Stimulated activated naive CD4-positive, alpha-beta T cell treated with Interleukin-2 at 50 U/mL for 16 hours (primary cell): ENCODE measurements at places on chromosomes 3 and 15.

DNA sequence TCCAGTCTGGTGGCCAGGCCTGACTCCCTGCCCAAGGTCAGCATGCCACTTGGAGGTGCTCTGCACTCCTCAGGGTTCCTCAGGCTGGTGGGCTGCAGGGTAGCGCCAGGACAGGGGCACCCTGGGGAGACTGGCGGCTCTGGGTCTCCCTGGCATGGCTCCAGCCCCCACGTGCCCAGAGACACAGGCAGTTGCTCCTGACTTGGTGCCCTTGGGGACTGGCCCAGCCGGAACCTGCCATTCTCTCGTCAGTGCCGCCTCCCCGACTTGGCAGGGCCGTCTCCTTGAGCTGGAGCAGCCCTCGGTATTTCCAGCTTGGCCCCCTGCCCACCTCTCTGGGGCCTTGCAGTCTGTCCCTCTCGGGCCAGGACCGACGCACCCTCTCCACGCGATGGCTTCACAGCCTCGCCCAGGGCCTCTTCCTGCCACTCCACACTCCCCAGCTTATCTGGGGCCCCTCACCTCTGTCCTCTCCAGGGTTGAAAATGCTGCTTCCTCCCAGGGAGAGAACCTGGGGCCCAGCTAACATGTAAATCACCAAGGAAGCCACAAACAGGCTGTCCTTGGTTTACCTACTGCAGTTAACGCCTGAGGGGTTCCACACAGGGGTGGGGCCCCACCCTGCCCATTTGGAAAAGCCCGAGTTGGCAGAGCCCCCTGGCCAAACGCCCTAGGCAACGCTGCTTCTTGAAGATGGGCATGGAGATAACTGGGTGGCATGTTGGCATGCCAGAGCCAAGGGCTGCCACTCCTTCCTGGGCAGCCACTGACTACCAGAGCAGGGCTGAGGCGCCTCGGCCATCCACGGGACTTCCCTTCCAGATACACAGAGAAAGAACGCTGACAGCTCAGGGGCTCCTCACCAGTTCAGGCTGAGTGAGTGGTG, 61.4 kb downstream of the SMAD6 start:
- DNase-seq: no peak

- DNase-seq: no peak
Observed at GRCh38 chr3:44926172-44926571, 49.8 kb downstream of the ZDHHC3 start.

DNA sequence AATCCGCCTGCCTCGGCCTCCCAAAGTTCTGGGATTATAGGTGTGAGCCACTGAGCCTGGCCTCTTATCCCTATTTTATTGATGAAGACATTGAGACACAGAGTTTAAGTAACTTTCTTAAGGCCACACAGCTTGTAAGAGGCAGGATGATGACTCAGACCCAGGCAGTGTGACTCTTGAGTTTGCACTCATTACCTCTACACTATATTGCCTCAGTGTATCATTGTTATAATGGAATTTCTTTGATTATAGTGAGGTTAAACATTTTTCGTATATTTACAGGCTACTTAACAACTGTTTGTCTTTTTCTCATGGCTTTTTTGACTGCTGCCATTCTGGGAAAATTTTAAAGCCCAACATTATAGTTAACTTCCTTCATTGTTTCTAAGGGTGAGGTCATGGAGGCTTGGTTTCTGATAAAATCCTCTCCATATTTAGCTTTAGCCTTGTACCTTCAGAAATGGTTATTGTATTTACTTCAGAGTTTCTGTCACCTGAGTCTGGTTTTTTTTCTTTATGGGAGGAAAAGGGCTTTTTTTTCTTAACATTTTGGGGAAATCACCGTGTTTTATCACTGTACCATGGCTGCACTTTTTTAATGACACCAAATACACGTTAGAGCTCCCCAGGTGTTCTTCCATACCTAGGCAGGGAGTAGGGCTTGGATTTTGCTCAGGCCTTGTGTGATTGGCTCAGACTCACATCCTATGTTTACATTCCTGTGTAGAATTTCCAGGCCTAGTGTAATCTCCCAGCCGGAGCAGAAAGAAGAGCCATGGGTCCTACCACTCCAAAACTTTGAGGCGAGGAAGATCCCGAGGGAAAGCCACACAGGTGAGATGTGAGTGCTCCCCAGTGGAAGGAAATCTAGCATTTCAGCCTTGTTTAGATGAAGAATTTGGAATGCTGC, 6.3 kb downstream of the ZNF774 start:
- no peak for DNase-seq

- DNase-seq: no peak
Observed at GRCh38 chr3:106059953-106060517, 191.2 kb upstream of the CBLB start.

DNA sequence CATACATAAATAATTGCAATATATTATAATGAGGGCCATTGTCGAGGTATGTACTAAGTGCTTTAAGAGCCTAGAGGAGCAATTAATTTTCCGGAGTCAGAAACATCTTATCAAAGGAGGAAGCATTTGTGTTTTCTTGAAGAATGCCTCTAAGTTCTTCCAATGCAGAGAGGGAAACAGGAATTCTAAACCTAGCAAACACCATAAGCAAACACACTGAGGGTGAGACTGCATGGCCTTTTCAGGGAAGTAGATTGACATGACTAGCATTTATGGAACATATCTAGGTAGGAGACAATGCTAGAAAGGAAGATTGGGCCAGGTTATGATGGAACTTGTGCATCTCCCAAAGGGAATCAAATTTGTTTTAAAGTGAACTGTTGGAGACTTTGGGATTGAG, 7.2 kb upstream of the PLCL2 start:
- no peak for DNase-seq

- DNase-seq: no peak
Observed at GRCh38 chr3:69547461-69547880, 161.6 kb upstream of the FRMD4B start.

DNA sequence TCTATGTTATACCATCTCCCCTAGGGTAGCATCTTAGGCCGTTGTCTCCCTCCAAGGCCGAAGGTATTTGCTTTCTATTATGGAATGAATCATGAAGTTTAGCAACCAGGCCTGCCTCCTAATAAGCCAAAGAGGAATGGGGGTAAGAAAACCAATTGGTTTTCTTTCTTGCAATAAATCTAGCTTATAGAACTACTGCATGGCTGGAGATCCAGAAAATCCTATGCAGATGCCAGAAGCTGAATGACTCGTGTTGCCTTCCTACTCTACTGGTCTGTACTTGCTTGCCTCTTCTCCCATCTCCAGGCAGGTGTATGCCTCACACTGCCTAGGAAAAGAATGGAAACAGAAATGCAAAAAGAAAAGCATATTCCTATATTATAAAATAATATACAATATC, 31.1 kb upstream of the IL16 start:
- DNase-seq: no peak

DNA sequence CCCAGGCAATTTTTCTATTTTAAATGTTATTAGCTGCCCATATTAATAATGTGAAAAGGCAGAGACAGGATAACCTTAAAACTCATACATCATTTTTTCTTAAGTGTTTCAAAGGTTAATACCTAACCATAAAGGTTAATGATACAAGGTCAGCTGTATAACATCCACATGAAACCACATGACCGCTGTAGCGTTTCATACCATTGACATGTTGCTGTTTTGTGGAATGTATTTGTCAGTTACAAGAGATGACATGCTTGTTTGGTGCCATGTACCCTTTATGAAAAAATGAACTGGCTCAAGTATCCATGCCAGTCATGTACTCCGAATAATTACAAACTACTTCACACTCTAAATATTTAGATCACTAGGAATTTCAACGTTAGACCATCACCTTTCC, 207.4 kb downstream of the FMN1 start:
- no peak for DNase-seq

- DNase-seq: no peak
Observed at GRCh38 chr3:178562143-178562946, 26.1 kb downstream of the KCNMB2 start.

DNA sequence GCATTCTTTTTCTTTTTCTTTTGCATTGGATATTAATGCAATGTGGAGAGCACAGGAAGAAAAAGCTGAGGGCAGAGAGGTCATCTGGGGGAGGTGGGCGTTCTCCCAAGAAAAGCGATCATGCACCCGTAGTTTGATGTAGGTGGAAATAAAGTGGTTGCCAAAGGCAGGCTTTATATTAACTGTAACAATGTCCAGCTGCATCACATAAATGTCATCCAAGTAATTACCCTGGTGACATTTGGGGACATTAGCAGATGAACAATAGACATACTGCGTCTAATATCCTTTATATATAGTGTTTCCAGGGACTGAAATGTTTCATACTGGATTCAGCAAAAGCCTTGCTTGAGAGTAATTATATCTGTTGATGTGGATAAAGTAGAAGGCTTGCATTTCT, 135.5 kb downstream of the CNTN6 start:
- no peak for DNase-seq

DNA sequence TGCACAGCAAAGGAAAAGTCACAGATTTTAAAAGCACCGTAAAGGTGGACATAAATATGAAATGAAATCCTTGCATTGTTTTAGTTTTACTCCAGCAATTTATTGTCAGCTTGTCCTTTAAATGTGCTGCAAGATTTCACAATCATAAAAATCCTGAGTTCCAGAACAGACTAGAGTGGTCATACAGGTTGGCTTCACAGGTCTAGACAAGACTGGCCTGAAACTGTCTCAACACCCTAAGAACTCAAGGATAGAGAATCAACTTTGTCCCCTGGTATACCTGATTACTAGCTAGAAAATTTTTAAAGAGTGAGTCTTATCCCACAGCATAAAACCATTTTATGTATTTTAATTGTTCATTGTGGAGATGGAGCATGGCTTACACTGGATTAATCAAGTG, 521.7 kb upstream of the MCTP2 start:
- no peak for DNase-seq

- no peak for DNase-seq
Observed at GRCh38 chr3:100602506-100603444, 6.6 kb upstream of the ADGRG7 start.

- no peak for DNase-seq
Observed at GRCh38 chr3:33119891-33120290, 6.1 kb downstream of the CRTAP start.

GRCh38 chr3:11591391-11592282, 52.1 kb downstream of the VGLL4 start:
- no peak for DNase-seq

- DNase-seq: no peak
Observed at GRCh38 chr3:125552401-125552800, 32.4 kb upstream of the SNX4 start.

GRCh38 chr3:144119633-144120032, 148.0 kb downstream of the DIPK2A start:
- no peak for DNase-seq

DNA sequence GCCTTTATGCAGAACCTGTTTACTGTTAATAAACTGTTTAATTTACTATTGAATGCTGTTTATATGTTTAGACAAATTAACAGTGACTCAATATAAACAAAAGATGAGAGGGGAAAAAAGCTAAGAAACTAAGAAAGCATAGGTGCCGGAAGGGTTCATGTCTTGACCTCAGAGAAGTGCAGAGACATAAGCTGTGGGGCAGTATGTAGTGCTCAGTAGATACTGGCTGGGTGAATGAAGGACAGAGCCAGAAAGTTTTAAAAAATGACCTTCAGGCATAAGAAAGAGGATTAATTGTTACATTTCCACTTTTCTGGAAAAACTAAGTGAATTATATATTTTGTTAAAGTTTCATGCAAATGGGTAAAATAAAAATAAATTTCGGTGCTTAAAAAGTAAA, 14.2 kb downstream of the SERPINI1 start:
- no peak for DNase-seq

GRCh38 chr15:88497109-88497765, 29.7 kb downstream of the MRPS11 start:
- DNase-seq: no peak

- DNase-seq: no peak
Observed at GRCh38 chr3:58419780-58420507, 13.7 kb downstream of the PDHB start.

- DNase-seq: no peak
Observed at GRCh38 chr3:156705761-156706616, 31.6 kb downstream of the TIPARP start.

DNA sequence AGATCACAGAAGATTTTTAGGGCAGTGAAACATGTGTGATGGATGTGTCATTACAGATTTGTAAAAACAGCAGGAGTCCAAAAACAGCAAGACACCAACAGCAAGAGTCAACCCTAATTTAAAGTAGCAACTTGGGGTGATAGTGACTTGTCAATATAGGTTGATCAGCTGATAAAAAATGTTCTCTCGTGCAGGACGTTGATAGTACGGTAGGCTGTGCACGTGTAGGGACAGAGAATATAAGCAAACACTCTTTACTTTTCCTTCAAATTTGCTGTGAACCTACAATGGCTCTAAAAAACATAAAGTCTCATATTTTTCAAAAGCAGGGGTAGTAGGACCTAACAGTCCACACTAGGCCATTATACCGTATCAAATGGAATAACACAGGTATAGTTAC, 120.8 kb downstream of the STAG1 start:
- DNase-seq: no peak

DNA sequence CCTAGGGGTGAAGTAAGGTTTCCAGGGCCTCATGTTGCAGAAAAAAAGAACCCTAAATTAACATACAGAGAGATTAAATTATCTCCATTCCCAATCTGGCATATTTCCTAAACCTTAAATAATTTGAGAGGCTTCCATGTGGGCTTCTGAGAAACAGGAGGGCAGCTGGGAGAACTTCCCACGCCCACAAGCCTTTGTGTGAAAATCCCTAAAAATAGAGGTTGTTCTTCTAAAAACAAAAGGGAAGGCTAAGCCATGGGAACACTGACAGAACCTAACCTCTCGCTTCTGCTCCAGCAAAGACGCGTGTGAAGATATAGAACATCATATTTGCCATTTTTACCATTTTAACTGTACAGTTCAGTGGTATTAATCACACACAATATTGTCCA, 812 bp upstream of the SLC12A8 start:
- DNase-seq: no peak

DNA sequence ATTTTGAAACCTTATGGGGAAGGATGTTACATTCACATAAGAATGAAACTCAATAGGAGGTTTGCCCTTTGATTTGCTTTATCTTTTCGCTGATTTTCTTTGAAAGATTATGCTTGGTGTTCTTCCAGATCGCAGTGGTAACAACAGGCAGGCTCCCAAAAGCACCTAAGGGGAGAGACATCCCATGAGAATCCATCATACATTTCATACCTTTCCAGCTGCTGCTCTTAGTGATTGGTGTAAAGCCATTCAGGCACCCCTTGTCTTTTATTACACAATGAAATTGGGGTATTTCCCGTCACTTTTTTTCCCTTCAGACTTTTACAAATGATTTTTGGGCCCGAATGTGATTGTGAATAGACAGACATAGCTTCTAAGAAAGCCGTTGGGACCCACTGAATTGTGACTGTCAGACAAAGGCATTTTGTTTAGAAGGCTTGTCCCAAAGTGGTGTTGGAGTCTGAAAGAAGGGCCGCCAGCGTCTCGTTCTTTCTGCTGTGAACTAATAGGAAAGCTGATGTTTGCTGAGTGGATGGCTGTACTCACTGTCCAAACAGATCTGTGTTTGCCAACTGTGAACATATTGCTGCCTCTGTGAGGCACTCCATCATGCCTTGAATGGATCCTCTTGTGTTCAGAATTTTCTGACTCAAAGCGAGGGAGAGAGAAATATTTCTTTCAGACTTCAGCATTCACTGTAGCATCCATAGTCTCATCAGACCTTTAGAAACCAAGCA, 164.3 kb downstream of the FNDC3B start:
- no peak for DNase-seq
